ENCODE measurements at places on chromosomes 12 and 14.

GRCh38 chr14:81133400-81133799 is 87.4 kb downstream of the GTF2A1 start:
- no peaks in the 10 kb centered on the region for H3K27me3 ChIP-seq
- DNase-seq = no peak
- H3K27ac ChIP-seq = no peak overlapping the region
- no peak overlapping the region for H3K4me3 ChIP-seq

DNA sequence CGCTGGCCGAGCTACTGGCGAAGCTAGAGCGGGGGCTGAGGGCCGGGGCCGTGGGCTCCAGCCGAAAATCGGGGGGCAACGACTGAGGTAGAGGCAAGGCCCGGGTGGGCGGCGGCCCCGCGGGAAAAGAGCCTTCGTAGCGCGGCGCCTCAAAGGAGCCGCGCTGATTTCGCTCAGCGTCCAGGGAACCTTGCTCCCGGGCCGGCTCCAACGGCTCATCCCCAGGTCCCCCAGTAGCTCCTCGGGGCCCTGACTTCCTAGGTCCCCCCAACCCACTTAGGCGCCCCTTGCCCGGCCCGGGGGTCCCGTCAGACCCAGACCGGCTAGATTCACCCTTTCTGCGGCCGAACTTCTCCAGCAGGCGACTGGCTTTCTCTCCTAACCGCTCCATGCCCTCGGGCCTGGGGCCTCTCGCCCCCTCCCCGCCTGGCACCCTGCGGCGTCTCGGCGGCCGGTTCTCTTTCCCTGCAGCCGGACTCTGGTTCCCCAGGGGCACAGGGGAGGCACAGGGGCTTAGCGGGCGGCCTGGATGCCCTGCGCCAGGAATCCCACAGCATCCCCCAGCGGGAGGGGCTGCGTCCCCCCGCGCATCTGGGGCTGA is 375 bp downstream of the AJUBA start:
- H3K27me3 ChIP-seq = no peaks in the 10 kb centered on the region
- peaks cover 6% of the 10 kb centered on the region for H3K4me1 ChIP-seq
- H3K36me3 ChIP-seq = no peaks in the 10 kb centered on the region

- H3K27ac ChIP-seq = no peak overlapping the region
- no peak overlapping the region for H3K4me3 ChIP-seq
- no peaks in the 10 kb centered on the region for H3K36me3 ChIP-seq
- H3K27me3 ChIP-seq = no peaks in the 10 kb centered on the region
Observed at GRCh38 chr14:62081012-62081612, 318.9 kb downstream of the SNAPC1 start.

- no peak overlapping the region for H3K27ac ChIP-seq
- H3K27me3 ChIP-seq = no peaks in the 10 kb centered on the region
- no peaks in the 10 kb centered on the region for H3K36me3 ChIP-seq
- no peak overlapping the region for H3K4me3 ChIP-seq
- DNase-seq = no peak
Observed at GRCh38 chr12:91094957-91095356, 16.3 kb downstream of the LUM start.

Data from activated CD4-positive, alpha-beta memory T cell treated with anti-CD3 and anti-CD28 coated beads for 36 hours (primary cell).